ENCODE measurements at places on chromosomes 1 and 21.

- peak; percentile 73 for DNase-seq
Measured at GRCh38 chr1:85473390-85473789, 8.4 kb upstream of the DDAH1 start.

DNA sequence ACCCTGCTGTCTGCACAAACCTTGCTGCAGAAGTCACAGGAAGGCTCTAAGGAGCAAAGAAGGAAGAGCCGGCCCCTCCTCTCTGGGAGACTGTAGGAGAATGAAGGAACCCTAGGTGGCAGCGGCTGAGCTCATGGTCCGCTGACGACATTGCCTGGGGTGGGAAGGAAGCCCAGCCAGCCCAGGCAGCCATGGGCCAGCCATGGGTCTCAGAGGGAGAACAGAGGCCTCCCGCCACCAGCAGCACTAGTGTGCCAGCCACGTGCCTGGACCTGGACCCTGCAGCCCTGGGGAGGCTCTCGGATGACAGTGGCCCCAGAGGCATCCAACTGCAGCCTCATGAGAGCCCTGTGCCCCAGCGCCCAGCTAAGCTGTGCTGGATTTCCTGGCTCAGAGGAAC, 49.2 kb upstream of the POFUT2 start:
- DNase-seq = no peak

GRCh38 chr1:110347182-110347893, 8.2 kb downstream of the RBM15 start:
- no peak for DNase-seq

DNA sequence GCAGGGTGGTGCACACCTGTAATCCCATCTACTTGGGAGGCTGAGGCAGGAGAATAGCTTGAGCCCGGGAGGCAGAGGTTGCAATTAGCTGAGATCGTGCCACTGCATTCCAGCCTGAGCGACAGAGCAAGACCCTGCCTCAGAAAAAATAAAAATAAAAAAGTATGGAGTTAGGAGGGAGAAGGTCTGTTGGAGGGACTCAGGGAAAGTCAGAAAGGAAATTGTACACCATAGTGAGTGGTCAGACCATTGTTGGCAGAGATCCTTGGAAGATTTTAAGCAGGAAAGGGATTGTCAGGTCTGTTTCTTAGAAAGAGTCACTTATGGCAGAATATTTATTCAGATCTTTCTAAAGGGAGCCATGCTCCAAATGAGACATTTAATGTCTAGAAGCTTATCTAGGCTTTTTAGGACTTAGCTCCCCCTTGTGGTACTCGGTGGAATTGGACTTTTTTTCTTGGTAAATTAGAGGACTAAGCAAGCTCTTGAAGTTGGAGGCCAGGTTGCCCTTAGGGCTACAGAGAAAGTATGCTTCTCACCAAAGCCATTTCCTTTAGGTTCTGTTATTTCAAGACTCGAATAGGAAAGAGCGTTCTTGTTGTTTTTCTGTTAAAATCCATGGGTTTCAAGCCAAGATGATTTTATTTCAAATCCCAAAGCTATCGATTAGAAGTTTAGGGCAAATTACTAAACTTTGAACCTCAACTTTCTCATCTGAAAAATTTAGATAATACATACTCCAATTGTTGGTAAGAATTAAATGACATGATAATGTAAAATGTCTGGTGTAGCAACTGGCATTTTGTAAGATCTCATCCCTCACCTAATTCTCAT, 16.5 kb downstream of the MIA3 start:
- peak; percentile 71 for DNase-seq

- DNase-seq = no peak
Measured at GRCh38 chr1:229694053-229694693, 68.1 kb downstream of the URB2 start.

- DNase-seq = no peak
Measured at GRCh38 chr1:8723010-8723409, 94.4 kb downstream of the RERE start.

- no peak for DNase-seq
Measured at GRCh38 chr1:42209526-42210251, 45.1 kb upstream of the GUCA2A start.

- peak; percentile 64 for DNase-seq
Measured at GRCh38 chr1:201648066-201648906, 109.4 kb downstream of the NAV1 start.

DNA sequence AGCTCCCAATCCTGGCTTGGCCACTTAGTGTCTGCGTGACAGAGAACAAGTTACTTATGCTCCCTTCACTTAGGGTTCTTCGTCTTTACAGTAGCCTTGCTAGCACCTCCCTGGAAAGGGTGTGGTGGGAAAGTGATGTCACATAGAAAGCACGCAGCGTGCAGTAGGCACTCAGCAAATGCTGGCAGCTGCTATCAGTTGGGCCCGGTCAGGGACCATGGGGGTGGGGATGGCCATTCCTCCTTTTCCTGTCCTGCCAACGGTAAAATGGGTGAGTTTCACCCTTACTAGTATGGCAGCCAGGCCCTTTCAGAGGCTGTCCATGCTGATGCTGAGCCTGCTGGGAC, 6.2 kb upstream of the KCNA10 start:
- no peak for DNase-seq

DNA sequence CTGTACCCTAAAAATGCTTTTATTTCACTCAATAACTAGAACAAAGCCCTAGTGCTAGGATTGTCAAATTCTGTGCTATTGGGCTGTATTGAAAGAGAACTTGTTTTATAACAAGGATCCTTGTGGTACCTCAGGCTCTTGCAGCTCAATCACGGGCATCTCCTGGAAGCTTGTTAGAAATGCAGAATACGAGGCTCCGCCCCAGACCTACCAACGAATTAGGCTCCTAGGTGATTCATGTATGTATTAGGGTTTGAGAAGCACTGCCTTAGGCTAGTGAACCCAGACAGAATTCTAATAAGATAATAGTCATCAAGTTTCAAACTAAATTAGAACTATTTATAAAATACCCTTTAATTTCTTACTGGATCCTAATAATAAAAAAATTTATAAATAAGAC, 45.6 kb downstream of the ZZZ3 start:
- DNase-seq = no peak

DNA sequence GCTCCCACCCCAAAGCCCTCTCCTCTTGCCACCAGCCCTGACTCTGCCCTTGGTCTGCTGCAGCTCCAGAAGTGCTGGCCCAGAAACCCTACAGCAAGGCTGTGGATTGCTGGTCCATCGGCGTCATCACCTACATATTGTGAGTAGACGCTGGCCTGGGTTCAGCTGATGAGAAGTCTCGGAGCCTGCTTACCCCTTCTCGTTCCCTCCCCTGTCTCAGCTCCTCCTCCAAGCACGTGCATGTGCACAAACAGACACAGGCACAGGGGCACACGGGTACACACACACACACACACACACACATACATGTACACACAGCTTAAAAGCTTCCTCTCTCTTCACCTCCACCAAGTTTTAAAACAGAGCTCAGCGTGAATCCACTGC, 24.3 kb downstream of the CAMK1G start:
- DNase-seq = no peak

GRCh38 chr1:156394835-156395461, 25.9 kb downstream of the RHBG start:
- no peak for DNase-seq

DNA sequence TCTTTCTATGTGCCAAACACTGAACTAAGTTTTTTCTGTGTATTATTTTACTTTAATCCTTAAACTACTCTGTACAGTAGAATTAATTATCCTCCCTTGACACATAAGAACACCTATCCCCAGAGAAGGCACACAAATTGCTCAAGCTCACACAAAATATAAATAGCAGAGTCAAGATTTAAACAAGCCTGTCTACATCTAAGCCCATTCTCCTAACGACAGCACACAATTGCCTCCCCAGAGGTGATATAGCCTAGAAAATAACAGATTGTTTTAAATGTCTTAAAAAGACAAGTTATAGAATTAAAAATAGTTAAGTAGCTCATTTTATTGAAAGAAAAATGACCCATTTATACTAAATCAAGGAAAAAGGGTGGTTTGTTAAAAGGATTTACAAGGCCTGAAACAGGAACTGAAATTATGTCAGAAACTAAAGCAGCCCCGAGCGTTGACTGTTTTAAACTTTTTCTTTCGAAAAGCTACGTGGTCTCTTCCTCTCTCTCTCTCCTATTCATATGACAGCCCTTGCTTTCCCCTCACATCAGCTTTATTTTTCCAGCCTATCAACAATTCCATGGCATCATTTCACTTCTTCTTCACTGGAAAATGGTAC, 30.5 kb downstream of the TNFSF18 start:
- DNase-seq = no peak

DNA sequence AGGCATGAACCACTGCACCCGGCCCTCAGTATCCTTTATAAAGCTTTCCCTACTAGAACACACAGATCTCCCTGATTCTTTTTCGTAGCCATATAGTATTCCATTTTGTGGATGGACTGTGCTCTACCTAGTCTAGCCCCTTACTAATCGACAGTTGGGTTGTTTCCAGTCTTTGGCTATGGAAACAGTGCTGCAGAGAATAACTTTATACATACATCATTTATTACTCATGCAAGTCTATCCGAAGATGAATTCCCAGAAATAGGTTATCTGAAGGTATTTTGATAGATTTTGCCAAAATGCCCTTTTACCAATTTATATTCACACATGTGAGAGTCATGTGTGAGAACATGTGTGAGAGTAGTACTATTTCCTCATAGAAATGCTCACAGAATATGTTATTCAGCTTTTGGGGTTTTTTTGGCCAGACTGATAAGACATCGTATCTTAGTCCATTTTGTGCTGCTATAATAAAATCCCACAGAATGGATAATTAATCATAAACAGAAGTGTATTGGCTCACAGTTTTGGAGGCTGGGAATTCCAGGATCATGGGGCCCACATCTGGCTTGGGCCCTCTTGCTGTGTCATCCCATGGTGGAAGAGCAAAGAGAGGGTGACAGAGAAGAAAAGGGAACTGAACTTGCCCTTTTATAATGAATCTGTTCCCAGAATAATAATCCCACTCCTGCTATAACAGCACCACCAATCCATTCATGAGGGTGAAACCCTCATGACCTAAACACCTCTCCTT, 17.3 kb upstream of the FGR start:
- no peak for DNase-seq

- DNase-seq = no peak
Measured at GRCh38 chr1:38686167-38686926, 173.2 kb downstream of the RRAGC start.

DNA sequence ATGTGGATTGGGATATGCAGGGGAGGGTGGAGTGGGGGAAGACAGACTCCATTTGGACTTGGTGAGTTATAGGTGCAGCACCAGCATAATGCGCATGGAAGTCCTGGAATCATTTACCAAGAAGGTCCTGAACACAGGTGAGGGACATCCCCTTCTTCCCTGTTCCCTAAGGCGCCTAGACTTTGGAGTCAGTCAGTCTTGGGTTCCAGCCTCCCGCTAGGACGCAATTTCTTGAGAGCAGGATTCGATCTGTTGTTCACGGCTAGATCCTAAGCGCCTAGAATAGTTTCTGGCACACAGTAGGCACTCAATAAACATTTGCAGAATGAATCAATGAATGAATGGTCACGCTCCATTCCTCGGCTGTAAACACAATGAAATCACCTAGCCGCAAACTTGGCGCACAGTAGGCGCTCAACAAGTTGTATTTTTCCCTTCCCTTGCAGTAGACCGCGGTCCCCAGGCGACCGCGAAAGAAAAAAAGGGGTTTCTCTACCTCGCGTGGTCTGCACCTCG, 1.0 kb upstream of the AK4 start:
- no peak for DNase-seq

GRCh38 chr1:230270559-230271281, 155.4 kb downstream of the PGBD5 start:
- DNase-seq = no peak

- no peak for DNase-seq
Measured at GRCh38 chr1:94592571-94592920, 51.0 kb upstream of the F3 start.

DNA sequence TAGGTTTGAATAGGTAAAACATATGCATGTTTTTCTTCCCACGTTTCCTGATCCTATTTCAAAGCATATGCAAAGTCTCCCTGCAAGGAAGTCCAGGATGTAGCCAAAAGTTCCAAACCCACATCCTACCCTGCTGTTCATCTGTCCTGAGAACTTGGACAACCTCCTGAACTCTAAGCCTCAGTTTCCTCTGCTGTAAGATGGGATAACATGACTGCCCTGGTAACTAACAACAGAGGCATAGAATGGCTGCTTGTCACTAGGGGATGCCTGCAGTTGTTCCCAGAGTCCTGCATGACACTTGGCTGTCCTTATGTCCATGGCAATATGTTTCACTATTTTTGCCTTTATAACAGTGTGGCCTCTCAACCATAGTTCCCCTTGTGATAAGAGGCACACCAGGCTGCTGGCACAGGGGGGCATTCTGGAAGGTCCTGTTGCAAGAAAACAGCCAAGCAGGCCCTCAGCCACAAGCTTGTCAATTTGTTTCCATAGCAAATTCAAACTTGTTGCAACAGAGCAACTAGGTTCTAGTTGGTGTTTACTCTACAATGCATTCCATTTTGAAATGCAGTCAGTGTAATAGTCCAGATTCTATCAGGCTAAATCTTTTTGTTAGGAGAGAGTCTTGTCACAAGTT, 1.5 kb upstream of the HDGF start:
- DNase-seq = no peak

DNA sequence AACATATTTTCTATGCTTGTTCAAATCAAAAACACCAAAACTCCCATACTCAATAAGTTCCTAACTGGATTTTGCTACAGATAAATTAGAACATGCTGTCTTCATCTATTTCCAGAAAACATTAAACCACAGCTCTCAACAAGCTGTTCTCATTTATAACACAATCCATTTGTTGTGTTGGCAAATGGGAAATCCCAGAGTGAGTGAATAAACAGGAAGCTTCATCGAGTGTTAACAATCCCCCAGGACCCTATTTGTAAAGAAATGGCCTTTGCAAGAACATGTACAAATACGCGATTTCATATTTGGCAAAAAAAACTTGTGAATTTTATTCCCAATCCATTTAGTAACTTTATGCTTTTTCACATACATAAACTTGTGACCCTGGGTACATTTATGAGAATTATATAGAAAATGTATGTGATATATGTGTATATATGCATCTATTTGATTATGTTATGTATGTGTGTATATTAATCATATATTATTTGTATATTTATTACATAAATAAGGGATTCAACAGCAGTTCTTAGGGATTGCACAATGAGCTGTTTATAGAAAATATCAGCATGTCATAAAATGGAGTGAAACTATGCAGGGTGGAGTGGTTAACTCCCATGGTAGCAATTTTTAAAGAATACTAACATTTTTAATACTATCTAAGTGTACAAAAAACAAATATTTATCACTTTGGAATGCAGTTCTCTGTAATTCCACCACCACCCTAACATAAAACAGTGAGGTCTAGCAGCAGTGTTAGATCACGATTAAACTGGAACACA, 160.0 kb downstream of the NEGR1 start:
- DNase-seq = no peak

DNA sequence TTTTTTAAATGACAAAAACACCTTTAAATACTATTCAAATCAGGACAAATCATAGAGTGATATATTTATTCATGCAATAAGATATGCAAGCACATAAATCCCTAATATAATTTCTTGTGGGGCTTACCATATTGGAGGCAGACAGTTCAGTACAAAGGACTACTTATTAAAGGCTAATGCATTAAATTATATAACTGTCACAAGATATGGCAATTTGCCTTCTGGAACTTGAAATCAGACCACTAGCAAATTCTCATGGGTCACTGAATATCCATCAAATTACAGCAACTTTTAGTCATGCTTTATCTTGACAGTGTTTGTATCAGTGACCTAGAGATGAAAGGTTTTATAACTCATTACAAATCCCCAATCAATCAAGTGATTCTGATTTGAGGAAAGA, 54.1 kb upstream of the NCAM2 start:
- no peak for DNase-seq

GRCh38 chr1:202204065-202204464, 10.5 kb downstream of the LGR6 start:
- no peak for DNase-seq

- DNase-seq = no peak
Measured at GRCh38 chr1:198001776-198002408, 84.7 kb downstream of the LHX9 start.

Measured in A549 (cell line).